Stimulated activated CD4-positive, alpha-beta T cell treated with anti-CD3 and anti-CD28 coated beads, Interleukin-2, amount 100 ng/mL, for 48 hours (primary cell): ENCODE measurements at places on chromosomes 6 and 20.

DNA sequence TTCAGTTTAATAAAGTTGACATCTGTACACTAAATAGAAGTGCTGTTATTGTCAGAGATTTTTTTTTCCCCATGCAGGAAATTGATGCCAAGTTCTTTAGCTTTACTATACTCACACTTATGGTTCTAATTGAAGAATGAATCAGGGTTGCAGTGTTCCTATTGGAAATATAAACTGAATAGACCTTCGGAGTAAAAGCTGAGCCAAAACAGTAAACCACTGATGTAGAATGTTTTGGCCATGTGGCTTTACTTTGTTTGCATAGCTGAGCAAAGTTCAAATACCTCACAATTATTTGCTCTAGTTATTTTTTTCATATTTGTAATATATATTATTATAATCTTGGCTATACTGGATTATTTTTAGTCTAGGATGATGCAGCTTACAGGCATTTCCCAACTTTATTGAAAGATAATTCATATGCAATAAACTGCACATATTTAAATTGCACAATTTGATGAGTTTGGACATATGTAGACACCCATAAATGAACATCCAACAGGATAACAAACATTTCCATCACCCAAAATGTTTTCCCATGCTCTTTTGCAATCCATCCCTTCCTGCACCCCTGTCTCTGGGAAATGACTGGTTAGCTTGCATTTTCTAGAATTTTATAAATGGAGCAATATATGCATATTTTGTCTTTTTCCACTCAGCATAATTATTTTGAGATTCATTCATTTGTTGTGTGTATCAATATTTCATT is 105.8 kb upstream of the NOX3 start:
- no peak for DNase-seq

- DNase-seq, result no peak
Measured at GRCh38 chr6:46062312-46062711, 46.7 kb upstream of the CLIC5 start.

GRCh38 chr20:54115172-54115854 is 44.9 kb upstream of the BCAS1 start:
- DNase-seq, result no peak

- DNase-seq, result no peak
Measured at GRCh38 chr6:109121411-109121810, 26.1 kb downstream of the CEP57L1 start.

- DNase-seq, result no peak
Measured at GRCh38 chr6:47235421-47235820, 74.3 kb downstream of the TNFRSF21 start.

- DNase-seq, result no peak
Measured at GRCh38 chr20:49871391-49871948, 43.9 kb downstream of the SPATA2 start.

- no peak for DNase-seq
Measured at GRCh38 chr6:14713008-14713960, 532.6 kb upstream of the JARID2 start.

DNA sequence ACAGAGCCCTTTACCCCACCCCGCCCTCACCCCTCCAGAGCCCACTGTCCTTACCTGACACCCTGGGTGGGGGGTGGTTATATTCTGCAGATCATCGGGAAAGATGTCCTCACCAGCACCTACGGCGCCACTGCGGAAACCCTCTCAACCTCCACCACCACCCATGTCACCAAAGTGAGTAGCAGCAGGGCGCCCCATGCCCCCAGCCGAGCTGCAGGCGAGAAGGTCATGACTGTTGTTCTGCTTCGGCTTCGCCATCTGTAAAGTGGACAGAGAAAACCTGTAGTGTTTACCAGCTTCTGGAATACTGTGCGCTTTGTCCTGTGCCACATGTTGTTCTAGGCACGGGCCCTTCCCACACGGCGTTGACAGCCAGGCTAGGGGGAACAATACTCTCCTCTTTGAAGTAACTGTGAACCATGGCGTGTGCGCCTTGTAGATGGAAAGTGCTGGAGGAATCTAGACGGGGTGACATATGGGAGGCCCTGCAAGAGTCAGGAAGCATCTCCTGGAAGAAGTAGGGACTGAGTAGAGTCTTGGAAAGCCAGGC is 16.5 kb upstream of the AAR2 start:
- no peak for DNase-seq

GRCh38 chr20:2338411-2339066 is 42.2 kb upstream of the TGM6 start:
- DNase-seq, result no peak

- no peak for DNase-seq
Measured at GRCh38 chr6:45548657-45549515, 171.2 kb upstream of the SUPT3H start.

DNA sequence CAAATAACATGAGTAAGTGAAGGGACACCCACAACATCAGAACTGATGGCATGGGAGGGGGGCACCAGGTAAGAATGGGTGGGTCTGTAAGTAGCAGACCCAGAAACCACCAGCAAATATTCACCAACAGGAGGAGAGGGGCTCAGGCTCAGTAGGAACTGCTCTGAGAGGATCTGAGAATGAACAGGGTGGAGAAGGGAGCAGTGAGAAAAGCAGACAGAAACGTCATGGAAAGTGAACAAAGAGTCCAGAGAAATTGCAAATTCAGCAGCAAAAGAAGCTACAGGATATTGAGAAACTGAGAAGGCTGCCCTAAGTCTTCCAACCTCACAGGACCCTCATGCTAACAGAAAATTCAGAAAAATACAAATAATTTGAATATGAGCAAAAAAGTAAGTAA is 121.3 kb downstream of the KIF16B start:
- DNase-seq, result no peak

GRCh38 chr6:127996925-127997324 is 96.1 kb upstream of the THEMIS start:
- DNase-seq, result no peak

- no peak for DNase-seq
Measured at GRCh38 chr6:34272013-34272926, 23.5 kb upstream of the SMIM29 start.

DNA sequence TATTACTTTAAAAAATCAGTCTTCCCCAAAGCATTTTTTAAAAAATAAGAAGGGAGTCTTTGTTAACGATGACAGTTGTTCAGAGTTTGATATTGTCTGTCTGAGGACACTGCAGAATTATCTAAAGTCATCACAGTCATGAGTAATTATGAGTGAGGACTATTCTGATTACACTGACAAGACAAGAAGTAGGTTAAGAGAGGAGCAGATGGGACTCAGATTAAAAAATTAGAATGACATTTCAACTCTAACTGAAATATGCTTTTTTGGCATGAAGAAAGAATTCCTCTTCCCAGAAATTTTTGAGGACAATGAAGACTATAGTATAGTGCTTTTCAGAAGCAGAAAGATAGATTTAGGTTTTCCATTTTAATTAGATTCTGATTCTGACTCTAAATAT is 456.5 kb downstream of the EPHA7 start:
- no peak for DNase-seq
